C1 segment of cervical spinal cord (tissue), 14 donors: ENCODE measurements at places on chromosomes 7 and 10.

- no peak for DNase-seq
These were observed 160.2 kb downstream of the DKK1 start for GRCh38 chr10:52474265-52474664.

DNA sequence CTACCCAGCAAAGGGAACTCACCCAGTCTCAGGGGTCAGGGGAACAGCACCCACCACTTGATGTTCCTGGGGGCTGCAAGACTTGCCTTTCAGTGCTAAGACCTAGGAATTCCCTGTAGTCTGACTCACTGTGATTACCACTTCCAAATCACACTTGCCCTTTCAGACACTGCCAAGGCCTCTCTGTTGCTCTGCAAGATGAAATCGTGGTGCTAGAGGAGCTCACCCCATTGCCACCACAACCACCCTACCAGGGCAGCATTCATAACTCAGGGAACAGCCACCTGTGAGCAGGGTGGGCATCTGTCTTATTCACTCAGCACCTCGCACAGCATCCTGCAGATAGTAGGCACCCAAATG lies 36.5 kb downstream of the XPNPEP1 start:
- no peak for DNase-seq

- no peak for DNase-seq
These were observed 57.0 kb upstream of the ARL4A start for GRCh38 chr7:12630513-12630819.

DNA sequence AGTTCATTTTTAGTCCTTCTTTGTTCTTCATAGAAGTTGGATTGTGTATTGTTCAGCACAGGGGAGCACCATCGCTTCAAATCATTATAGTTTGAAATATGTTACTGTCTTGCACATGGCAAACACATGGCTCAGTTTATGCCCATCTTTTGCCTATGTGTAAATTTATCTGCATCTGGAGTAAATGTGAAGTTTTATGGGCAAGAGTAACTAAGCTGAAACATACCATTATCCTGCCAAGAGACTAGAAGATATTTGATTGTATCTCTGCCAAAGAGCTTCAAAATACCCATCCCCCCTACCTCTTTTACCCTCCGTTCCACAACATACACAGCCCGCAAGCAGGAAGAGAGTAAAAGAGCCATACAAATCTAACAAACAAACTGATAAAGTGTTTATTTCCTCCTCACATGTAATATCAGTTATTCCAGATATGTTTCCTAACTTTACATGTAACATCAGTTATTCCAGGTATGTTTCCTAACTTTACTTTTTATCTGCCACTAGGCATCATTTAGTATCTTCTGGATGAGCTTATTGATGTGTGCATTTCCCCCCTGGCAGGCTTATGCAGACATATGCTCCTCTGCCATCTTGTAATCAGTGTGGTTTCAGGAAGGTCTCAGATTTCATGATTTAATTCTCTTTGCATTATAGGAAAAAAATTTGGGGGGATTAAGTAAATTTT lies 127.7 kb downstream of the SRI start:
- no peak for DNase-seq

DNA sequence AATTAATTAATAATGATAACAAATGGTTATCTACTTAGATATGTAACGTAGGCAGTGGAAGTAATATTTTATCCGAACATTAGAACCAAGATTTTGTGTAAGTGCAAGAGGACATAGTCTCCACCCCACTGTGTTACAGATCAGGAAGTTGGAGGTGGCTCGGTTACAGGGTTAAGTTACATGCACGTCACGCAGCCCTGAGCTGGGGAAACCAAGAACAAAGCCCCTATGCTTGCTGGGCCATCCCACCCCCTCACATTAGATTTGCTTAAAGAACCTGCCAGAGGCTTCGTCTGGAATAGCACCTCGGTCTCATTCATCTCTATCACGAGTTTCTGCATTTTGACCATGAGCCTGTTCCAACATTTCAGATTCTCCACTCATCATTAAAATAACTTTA lies 214.1 kb downstream of the ADARB2 start:
- no peak for DNase-seq

GRCh38 chr10:130230611-130231010 lies 94.4 kb downstream of the GLRX3 start:
- no peak for DNase-seq

DNA sequence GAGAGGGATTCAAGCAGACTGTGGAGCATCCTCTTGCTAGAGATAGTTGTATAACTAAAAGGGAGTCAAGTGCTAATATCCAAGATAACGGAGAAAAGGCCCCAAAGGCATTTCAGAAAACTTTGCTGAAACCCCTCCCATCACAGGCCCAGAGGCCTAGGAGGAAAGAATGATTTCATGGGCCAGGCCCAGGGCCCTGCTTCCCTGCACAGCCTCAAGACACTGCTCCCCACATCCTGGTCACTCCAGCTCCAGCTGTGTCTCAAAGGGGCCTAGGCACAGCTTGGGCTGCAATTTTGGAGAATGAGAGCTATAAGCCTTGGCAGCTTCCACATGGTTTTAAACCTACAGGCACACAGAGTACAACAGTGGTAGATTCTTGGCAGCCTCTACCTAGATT lies 85.6 kb downstream of the OR13A1 start:
- no peak for DNase-seq

GRCh38 chr10:124077208-124077993 lies 16.0 kb downstream of the CHST15 start:
- DNase-seq = no peak

DNA sequence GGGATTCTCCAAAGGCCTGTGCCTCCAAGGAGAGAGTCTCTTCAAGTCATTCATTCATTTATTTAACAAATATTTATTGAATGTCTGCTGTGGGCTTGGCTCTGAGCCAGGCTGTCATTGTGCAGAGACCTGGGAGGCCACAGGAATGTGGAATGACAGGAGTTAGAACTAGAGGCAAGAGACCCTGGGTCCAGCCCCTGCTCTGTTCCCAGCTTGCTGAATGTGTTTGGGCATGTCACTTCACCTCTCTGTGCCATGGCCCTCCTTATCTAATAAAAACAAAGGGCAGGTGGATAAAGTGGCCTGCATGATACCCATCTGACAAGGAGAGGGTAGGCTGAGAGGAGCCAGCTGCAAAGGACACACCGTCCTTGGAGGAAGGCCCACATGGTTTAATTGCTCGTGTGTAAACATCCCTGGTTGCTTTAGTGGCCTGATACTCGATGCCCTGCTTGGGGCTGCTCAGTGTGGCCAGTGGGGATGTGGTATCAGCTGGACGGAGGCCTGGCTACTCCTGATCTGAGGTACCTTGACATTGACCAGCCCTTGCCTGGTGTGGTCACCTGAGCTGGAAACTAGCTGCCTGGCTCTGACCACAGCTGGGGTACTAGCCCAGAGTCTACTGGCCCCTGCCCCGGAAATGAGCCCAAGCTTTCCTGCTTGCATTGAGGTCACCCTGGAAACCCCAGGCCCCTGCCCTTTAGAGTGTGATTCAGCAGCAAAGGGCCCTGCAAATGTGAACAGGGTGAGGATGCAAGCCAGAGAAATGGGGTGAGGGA lies 116.2 kb downstream of the CDH23 start:
- no peak for DNase-seq

GRCh38 chr7:28754027-28754426 lies 204.1 kb downstream of the TRIL start:
- peak; percentile 79 for DNase-seq

- peak; percentile 12 for DNase-seq
These were observed 29.3 kb downstream of the DNAJC12 start for GRCh38 chr10:67808704-67809103.

DNA sequence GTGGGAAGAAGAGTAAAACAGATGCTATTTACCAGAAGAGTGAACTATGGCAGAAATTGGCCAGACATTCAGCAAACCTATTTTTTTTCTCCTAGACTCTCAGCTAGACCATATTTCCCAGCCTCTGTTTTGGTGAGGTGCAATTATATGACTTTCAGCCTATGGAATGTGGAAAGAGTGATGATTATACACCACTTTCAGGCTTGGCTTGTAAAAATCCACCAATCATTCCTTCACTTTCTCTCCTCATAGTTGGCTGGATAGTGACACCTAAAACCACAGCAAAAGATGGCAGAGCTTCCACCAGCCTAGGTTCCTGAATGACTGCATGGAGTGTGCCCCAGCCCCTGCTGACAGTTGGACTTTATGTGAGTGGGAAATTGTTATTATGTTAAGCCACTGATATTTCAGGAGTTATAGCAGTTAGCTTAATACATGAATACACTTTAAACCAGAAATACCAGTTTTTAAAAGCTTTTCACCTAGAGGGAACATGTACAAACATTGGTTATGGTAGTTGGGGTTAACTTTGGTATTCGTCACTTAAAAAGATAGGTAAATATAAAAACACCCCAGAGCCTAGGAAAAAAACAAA lies 19.1 kb upstream of the TNKS2 start:
- DNase-seq = no peak

DNA sequence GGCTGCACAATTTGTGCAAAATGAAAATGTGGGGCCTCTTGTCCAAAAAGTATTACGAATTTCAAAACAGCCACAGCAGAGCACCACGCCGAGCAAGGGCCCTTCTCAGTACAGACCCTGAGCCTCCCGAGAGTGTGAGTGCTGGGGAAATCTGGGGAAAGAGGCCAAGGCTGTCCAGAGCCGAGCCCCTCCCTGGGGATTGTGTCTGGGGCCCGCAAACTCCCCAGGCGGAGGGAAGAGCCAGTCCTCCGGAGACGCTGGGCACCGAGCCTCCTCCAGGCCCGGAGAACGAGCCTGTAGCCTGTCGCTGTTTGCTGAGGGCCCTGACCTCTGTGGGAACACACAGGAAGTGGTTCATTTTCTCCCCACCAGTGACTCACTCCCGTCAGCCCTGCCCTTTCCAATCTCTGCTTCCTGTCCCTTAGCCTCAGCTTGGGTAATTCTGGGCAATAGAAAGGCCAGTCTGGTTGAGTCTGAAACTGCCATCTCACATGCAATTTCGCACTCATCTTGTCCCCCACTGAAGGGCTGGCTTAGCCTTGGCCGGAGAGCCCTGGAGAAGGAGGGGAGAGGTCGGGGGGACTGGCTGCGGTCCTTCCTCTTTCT lies 19.5 kb upstream of the GNA12 start:
- DNase-seq = no peak

GRCh38 chr7:32357535-32358277 lies 132.5 kb downstream of the LSM5 start:
- DNase-seq = no peak

DNA sequence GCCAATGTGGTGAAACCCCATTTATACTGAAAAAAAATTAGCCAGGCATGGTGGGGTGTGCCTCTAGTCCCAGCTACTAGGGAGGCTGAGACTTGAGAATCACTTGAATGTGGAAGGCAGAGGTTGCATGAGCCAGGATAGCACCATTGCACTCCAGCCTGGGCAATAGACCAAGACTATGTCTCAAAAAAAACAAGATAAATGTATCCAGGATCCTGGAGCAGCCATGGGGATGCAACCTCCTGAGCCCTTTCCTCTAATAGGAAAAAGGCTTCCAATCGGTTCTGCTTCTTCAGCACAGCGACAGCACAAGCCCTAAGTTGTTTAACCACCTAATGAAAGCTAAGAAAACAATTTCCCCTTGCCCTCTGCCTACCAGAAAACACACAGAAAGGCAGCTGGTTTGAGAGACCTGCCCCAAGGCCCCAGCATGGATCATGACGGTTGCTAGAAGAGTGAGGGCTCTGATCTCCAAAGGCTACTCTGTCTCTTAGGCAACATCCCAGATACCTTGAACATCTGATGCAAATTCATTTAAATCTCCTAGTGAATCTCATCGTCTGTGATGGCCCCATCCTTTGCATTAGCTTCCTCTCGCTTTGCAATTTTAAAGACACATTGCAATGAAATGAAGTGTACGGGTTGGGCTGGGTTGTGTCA lies 220.8 kb downstream of the ARHGAP21 start:
- DNase-seq = no peak

- DNase-seq = no peak
These were observed 21.8 kb upstream of the SDK1 start for GRCh38 chr7:3279147-3279818.

DNA sequence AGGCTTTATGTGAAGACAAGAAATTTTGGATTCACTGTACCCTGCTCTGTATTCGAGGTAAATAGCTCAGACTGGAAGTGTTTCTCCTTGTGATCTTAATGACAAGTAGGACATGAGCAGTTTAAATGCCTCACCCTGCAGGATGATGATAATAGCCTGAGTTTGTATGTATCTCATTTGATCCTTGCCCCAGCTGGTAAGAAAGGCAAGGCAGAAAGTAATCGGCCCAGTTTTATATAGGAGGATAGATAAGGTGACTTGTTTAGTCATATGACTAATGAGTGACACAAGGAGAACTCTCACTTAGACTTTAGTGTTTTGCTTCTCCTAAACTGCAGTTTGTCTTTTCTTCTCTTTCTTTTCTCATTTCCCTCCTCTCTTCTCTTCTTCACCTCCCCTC lies 372.6 kb downstream of the PHF14 start:
- no peak for DNase-seq

DNA sequence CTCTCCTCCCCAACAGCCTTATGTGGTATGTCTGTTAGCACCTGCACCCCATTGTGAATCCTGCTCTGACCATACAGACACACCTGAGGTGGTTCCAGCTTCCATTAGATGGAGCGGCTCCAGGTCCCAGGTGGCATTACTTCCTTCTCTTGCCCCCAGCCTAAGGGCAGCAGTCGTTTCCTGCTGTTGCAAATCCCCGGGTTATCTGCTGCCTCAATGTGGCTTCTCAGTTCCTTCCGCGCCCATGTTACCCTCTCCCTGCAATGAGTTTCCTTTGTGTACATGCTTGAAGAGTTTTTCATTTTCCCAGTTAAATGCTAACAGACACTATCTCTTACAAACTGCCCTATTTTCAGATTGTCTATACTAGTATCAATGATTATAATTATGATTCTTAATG lies 62.8 kb upstream of the PRKCQ start:
- no peak for DNase-seq

- no peak for DNase-seq
These were observed 29.1 kb downstream of the WDR37 start for GRCh38 chr10:1085258-1085657.

GRCh38 chr10:33368086-33368485 lies 33.6 kb upstream of the NRP1 start:
- no peak for DNase-seq

- DNase-seq = no peak
These were observed 43.4 kb downstream of the PPIF start for GRCh38 chr10:79390551-79391229.

- no peak for DNase-seq
These were observed 14.4 kb downstream of the ZNF33B start for GRCh38 chr10:42623929-42624328.

- no peak for DNase-seq
These were observed 48.7 kb downstream of the FAM171A1 start for GRCh38 chr10:15322356-15322755.
